ENCODE measurements at places on chromosomes 4 and X.
A peak's percentile ranks its signal among the peaks of the same experiment; 100 is the strongest.

- DNase-seq, result no peak
These were observed 221.2 kb downstream of the MID1 start for GRCh38 chrX:10399043-10399741.

GRCh38 chr4:137640156-137640837 is 108.0 kb upstream of the PCDH18 start:
- DNase-seq, result no peak

GRCh38 chr4:94852616-94853015 is 94.9 kb downstream of the BMPR1B start:
- DNase-seq, result no peak

DNA sequence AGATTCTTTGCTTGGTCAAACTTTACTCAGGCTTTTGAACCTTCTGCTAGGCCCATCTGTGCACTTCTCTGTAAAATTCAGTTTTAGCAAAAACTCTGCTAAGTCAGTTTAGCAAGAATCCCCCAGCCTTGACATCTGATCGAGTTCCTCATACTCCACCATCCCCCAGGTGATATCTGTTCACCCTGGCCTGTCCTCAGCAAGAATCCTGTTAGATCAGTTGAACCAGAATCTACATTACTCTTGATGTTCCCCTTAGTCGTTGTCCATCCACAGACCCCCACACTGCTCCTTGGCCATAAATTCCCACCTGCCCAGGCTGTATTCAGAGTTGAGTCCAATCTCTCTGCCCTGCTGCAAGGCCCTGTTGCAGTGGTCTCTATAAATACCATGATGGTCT is 162.6 kb downstream of the ZNF674 start:
- no peak for DNase-seq

- no peak for DNase-seq
These were observed 24.4 kb downstream of the UGT2A3 start for GRCh38 chr4:68927165-68927564.

GRCh38 chrX:109362101-109362500 is 119.8 kb downstream of the GUCY2F start:
- DNase-seq, result no peak

DNA sequence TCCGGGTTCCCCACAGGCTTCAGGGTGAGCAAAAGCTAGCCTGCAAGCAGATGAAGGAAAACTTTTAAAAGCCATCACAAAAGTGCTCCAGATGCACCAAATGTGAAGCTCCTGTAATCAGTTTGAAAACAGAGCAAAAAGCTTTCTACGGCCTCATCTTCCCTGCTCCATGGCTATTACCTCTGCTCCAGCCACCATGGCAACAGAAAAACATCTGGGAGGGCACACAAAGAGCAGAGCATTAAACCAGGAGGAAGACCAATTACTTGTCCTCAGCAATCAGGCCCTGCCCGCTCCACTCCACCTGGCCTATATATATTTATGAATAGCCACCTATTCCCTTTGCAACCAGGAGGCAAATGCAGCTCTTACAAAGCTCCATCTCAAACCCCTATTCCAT is 33.6 kb downstream of the TMEM154 start:
- DNase-seq, result no peak

- DNase-seq, result no peak
These were observed 554.1 kb upstream of the MAGEB2 start for GRCh38 chrX:29661290-29661689.

GRCh38 chr4:125527681-125528080 is 212.9 kb downstream of the FAT4 start:
- DNase-seq, result no peak

GRCh38 chrX:38817004-38817703 is 15.9 kb downstream of the MID1IP1 start:
- no peak for DNase-seq

DNA sequence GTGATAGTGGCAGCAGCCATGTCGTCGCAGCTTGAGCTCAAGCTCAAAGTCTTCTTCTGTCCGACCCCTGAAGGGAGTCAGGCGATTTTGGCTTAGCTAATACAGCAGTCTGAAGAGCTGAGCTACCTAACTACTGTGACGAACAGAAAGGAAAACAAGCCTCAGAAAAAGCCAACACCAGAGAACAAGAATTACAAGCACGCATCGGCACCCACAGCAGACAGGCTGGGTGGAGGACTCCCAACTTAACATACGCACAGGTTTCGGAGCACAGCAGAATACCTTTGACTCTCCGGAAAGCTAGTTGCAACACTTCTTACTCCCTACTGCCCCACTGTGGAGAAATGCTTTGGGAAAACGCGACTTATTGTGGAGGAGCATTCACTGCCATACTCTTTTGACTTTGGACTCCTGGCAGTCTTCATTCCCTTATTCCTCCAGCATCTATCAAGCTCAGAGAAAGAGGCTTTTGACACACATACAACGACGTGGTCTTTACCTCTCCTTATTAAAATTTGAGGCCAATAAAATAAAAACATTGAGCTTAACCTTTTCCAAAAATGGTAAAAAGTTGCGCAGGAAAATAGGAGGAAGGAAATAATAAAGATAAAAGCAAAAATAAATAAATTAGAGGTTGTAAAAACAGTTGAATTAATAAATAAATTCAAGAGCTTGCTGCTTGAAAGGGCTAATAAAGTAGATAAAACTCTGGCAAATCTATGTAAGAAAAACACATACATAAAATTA is 41.3 kb upstream of the GPC3 start:
- DNase-seq, result peak; percentile 46

GRCh38 chr4:139558235-139559088 is 2.4 kb upstream of the SETD7 start:
- no peak for DNase-seq

DNA sequence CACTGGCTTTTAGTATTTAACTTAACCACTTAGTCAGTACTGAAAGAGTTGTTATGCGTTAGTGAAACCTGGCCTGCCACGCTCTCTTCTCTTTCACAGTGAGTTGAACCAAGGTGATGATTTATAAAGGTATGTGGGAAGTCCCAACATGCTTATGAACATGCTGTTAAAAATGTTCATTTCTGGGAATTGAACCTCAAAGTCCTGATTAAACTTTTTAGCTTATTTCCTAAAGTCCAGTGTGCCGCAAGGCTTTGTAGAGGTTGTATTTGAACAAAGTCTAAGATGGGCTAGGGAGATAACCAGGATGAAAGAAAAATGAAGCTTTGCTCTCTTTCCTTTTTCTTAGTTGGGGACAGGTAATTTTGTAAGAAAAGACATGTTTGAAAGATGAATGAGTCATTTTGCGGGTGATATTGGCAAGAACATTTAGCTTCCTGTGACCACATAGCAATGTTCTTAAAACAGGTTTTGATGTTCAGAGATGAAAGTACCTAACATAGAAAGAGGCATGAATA is 270.3 kb downstream of the DTHD1 start:
- DNase-seq, result peak; percentile 55

DNA sequence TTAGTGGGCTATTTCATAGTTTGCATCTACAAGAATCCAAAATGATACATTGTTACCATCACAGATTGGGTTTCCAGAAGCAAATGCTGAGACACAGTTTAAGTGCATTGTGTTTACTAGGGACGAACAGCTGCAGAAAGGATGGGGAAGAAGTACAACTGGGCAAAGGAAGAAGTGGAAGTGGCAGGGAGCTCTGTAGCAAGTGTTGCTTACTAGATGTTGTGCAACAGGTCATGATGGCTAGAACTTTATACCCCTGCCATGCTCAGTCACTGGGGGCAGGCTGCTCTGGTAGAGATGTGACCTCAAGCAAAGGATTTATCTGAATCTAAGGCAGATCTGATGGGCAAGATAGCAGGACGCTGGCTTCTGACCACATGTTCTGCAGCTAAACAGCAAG is 76.1 kb upstream of the EMCN start:
- no peak for DNase-seq

- no peak for DNase-seq
These were observed 85.1 kb downstream of the CT47B1 start for GRCh38 chrX:120790552-120790951.

GRCh38 chrX:56233682-56234081 is 1.5 kb downstream of the KLF8 start:
- DNase-seq, result peak; percentile 24

- DNase-seq, result peak; percentile 8
These were observed 57.3 kb downstream of the GSTCD start for GRCh38 chr4:105765690-105766407.

GRCh38 chr4:73019462-73020047 is 50.0 kb downstream of the COX18 start:
- DNase-seq, result peak; percentile 44

GRCh38 chr4:187558391-187558790 is 437.2 kb upstream of the ZFP42 start:
- no peak for DNase-seq

DNA sequence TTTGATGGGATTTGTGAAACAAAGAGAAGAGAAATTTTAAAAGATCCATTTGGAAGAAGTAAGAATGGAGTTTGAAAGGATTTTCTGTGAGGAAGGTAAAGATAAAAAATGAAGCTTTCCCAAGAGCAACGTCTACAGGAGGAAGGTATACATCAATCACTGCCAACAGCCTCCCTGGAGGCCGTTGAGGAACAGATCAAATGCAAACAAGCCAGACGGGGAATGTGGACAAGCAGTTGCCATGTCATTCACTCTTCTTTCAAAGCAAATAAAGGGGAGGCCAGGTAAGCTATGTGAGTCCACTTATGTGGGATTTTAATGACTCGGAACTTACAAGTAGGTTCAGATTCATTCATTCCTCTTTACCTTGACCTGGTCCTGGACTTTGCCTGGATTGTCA is 1020.5 kb upstream of the AGA start:
- DNase-seq, result no peak

DNA sequence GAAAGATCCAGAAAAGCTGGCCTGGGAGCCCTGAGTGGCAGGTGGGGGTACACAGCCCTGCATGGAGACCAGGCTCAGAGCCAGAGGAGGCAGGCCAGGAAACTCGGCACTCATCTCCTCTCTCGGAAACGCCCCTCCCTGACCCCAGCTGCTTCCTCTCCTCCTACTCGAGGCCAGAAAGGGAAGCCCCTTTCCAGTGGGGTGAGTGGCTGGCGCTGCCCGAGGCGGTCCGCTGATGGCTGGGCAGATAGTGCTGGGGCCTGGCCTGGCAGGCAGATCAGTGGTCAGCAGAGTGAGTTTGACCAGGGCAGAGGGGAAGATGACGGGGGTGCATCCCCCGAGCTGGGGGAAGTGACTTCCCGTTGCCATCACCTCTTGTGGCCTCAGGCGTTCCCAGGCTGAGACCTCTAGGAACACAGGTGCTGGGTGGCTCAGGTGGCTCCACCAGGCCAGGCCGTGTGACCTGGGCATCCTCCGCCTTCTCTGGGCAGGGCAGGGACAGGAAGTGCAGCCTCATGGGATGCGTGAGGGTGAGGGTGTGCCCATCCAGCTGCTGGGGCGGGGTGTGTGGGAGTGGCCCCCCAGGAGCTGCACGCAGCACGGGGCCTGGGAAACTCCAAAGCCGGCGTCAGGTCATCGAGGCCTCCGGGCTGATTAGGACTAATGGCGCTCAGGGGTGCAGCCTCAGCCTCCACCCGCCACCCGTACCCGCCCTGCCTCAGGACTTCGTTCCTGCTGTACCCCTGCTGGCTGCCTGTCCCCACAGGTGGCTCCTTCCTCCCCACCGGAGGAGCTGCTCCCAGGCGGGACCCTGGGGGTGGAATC is 5.7 kb downstream of the SH3BP2 start:
- DNase-seq, result peak; percentile 66

DNA sequence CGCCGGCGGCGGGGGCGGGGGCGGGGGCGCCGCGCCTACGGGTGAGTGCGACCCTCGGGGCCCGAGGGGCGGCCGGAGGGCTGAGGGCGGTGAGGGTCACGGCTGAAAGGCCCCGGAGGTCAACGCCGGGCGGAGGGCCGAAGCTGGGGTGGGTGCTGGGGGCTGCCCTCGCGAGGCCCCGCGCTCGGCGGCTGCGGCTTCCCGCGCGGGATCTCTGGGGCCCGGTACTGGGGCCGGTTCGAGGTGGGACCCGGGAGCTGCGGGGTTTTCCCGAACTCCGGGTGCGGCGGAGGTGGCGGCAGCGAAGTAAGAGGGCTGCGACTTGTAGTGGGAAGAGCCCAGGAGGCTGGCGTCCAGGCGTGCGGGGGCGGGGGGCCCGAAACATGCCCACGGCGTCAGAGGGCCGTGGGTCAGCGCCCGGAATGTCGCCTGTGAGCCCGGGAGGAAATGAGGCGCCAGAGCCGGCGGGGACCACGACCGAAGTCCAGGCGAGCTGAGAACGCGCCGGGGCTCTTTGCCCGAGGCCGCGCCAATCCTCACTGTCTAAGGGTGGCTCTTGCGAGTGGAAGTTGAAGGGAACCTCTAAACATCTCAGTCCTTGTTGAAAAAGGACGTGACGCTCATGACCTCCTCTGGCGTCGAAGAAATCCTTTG is 407 bp downstream of the IL13RA1 start:
- no peak for DNase-seq

DNA sequence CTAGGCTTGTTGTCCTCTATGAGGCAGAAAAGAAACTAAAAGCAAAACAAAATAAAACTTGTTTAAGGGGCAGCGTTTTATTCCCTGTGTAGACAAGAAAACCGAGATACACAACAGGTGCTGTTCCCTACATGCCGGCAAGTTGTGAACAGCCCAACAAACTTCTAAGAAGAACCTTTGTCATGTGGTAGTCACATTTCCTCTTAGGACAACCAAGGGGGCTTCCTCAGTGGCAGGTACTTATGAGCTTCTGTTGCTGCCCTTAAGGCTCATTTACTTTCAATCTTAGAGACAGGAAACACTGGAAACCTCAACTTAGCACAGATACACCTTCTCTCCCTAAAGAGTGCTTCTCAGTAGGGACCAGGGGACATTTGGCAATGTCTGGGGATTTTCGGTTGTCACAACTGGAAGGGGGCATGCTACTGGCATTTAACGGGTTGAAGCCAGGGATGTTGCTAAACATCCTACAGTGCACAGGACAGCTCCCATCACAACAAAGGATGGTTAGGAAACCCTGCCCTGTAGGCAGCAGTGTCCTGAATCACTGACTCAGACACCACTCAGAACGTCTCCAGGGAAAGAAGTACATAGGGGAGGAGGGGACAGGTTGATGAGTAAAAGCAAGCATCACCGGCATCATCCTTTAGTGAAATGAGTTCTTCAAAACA is 111.0 kb downstream of the ASB9 start:
- peak; percentile 77 for DNase-seq

DNA sequence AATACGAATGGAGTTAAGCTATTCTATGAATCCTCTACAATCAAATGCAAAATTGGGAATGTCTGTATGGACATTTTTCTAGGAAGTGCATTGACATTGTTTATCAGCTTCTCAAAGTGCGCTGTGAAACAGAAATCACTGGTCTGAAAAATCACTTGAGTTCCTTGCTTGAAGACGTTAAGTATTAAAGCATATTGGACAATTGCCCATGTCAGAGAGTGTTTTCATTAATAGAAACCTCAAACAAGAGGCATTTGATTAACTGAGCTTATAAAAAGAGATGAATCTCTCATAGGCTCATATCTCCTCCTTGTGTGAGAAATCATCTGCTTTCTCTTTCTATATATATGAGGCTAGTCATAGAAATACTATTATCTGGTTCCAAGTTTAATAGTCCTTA is 692.1 kb upstream of the POU3F4 start:
- no peak for DNase-seq

GRCh38 chrX:73977542-73978169 is 326.3 kb upstream of the ZCCHC13 start:
- DNase-seq, result peak; percentile 53

GRCh38 chrX:18041656-18042055 is 179.0 kb downstream of the BEND2 start:
- DNase-seq, result no peak

All from activated CD4-positive, alpha-beta T cell treated with anti-CD3 and anti-CD28 coated beads, Interleukin-10, Interleukin-2, amounts not matched to agents 100 ng/mL and 50 ng/mL, durations not matched to agents 16 hours and 8 hours (primary cell).